ENCODE measurements at places on chromosomes 1 and 21.

DNA sequence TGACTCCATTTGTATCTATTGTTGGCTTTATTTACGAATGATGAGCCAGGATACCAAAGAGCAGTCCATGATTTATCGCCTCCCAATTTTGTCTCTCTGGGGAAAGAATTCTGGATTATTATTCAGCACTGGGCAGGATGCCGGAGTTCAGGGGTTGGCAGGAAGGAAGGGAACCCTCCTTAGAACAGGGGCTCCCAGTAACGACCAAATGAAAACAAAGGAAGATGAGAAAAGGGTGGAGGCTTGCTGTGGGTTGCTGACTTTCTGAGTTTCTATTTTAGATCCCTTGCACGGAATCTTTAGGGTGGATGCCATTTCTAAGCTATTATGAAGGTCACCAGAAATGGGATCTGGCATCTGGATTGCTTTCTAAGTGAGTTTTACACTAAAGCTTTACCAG lies 231.2 kb upstream of the LYPLAL1 start:
- DNase-seq: no peak

DNA sequence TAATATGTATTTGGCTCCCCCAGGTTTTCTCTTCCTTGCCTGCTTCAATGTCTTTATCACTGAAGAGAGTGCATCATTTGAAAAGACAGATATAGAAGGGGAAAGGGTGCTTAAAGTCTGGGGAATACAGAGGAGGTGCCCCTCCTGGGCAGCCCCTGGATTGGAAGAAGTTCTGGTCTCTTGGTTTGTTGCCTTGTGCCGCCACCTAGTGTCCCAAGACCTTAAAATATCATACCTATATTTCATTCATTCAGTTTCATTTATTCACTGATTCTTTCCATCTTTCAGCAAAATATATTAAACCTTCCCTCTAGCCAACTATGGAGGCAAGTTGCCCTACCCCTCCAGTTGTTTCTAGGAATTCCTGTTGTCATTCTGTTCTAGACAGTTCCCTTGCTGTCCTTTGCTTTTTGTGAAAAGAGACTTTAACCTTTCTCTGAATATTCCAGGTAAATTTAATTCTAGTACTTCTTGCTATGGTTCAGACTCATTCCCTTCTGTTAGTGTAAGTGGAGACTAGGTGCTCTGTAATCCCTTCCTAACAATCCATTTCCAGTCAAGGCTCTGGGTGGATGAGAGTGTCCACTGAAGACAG lies 56.1 kb downstream of the MEF2D start:
- DNase-seq: no peak

GRCh38 chr1:86155807-86156565 lies 586 bp downstream of the COL24A1 start:
- DNase-seq: no peak

DNA sequence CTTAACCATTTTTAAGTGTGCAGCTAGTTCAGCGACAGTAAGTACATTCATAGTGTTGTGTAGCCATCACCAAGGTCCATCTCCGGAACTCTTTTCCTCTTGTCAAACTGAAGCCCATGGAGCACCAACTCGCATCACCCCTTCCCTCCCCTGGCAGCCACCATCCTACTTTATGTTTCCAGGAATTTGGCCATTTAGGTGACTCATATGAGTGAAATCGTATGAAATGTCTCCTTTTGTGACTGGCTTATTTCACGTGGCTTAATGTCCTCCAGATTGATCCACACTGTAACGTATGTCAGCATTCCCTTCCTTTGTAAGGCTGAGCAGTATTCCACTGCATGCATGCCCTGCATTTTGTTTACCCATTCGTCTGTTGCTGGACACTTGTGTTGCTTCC lies 2.5 kb downstream of the COL6A2 start:
- no peak for DNase-seq

DNA sequence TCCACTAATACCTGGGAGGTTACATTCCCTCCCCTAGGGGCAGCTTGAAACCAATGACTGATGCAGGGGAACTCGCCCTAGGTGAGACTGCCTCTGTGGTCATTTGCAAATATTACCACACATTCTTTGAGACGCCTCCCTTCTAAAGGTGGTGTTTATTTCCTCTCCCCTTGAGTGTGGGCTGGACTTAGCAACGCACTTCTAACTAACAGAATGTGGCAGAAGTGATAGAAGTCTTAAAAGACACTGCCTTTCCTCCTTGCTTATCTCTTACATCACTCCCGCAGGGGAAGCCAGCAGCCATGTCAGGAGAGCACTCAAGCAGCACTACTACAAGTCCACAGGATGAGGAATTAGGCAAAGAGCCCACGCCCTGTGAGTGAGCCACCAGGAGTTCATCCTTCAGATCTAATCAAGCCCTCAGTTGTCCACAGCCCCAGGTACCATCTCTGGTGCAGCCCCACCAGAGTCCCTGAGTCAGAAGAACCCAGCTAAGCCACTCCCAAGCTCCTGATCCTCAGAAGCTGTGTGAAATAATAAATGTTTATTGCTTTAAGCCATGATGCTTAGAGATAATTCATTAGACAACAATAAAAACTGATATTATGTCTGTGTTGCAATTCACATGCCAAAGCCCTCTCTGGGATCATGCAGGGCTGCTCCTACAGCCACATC lies 14.8 kb upstream of the MATN1 start:
- DNase-seq: no peak

GRCh38 chr1:160839746-160840145 lies 22.9 kb downstream of the CD244 start:
- no peak for DNase-seq

- DNase-seq: no peak
Measured at GRCh38 chr1:203625628-203626019, 1.0 kb upstream of the ATP2B4 start.

DNA sequence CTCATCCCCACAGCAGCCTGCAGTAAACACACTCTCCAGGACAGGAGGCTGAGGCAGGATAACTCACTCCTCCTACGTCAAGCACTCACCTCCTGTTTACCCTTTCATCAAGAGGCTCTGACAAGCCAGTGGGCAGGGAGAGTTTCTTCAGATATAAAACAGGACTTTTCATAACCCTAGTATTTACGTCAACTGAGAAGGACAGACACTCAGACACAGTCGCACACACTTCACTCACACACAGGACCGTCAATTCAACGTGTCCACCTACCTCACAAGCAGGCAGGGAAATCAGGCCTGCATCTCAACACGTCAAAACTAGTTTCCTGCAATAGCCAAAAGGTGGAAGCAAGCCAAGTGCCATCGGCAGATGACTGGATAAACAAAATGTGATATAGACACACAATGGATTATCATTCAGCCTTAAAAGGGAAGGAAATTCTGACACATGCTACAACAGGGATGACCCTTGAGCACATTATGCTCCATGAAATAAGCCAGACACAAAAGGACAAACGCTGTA lies 48.6 kb downstream of the ITPKB start:
- no peak for DNase-seq

- no peak for DNase-seq
Measured at GRCh38 chr1:3711780-3712451, 40.3 kb upstream of the CCDC27 start.

GRCh38 chr1:224333939-224334786 lies 4.2 kb upstream of the NVL start:
- DNase-seq: no peak

DNA sequence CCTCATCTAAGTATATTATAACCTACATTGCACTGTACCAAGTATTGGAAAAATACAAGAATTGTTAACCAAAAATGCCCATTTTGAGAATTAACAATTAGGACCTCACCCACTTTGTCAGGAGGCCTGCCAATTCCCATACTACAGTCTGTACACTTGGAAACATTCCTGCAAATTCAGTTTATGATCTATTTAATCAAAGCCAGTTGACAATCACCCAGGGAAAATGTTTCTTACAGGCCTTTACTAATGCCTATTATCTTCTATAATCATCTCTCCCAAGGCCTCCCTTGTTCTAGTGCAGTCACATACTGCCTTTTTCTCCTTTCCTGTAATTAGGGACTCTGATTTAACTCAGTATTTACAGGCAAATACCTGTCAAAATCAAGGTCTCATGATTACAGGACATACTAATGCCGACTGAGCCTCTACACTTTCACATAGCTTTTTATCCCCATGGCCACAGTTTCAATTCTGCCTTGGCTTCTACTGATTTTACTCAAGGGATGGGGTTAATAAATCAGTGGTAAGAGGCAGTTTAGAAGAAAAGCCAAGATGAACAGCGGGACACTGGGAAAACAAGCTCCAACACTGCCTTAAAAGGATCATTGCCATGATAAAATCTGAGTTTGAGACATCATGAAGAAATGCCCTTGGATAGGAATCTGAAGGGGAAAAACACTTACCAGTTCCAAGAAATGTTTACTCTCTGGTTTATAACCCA lies 338.7 kb downstream of the VAV3 start:
- DNase-seq: no peak

DNA sequence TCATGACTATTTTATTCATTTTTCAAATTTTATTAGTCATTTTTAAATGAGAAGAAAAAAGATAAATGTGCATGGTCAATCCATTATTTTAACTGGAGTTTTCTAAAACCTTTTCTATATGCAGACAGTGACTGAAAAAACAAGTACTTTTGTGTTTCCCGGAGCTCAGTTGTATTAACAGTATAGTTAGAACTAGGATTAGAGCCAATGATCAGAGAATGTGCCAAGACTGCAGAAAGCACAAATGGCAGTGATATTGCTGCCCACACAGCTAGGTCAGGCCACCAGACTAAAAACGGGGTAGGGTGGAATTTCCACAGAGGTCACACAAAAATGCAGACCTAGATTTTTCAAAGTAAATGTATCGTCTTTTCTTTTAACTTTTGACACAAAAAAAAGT lies 163.1 kb upstream of the GRIK3 start:
- DNase-seq: no peak

DNA sequence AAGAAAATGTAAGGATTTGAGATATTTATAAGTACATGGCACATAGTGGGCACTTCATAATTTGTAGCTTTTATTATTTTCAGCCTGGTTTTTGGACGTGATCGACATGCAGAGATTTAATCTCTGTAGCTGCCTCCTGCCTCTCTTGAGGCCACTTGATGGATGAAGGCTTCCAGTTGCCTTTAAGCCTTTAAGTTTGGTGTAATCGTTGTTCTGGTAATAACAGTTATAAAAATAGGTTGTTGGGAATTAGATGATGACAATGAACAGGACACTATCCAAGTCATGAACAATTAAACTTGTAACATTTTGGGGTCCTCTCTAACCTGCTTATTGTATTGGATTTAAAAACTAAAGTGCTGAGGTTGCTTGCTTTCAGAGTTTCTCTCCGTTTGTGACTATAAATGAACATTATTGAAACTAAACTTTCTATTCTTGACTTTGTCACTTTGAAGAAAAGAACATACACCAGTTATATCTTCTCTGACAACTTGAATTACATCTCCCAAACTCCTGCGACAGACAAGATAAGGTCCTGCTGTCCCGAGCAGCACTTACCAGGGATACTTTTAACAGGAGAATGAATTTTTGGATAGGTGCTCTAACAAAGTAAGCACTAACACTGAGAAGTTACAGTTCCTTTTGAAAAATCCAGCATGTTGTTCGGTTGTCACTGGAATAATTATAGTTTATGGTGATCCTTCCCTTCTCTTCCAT lies 295.0 kb downstream of the NFIA start:
- DNase-seq: no peak

DNA sequence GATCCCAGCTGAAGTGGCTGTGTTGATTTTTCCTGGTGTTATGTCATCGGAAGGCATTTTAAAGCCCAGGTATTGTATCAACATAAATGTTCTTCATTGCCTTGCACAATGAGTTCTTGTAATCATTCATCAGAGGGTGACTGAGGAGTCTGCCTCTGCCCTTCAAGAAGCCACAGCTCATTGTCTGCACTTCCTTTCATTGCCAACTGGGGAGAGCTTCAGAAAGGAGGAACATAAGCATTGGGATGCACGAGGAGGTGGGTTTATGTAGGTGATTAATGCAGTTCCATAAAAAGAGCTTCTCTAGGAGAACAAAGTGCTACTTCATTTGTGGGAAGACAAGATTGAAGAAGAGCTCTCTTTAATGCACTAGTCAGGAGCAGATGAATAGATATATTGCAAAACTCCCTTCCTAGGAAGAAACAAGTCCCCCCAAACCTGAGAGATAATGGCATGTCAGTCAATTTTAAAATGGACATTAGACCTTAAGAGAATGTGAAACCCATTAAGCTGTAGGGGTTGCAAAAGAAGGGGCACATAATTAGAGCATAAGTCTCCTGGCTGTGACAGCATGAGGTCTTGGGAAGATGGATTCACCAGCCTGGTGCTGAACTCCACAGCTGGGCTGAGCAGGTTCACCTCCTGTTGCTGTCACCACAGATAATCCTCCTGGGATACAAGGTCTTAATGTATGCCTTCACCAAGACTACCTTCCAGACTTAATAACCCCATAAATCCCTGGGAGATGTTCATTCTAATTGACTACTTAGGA lies 124.6 kb downstream of the BACH1 start:
- no peak for DNase-seq

DNA sequence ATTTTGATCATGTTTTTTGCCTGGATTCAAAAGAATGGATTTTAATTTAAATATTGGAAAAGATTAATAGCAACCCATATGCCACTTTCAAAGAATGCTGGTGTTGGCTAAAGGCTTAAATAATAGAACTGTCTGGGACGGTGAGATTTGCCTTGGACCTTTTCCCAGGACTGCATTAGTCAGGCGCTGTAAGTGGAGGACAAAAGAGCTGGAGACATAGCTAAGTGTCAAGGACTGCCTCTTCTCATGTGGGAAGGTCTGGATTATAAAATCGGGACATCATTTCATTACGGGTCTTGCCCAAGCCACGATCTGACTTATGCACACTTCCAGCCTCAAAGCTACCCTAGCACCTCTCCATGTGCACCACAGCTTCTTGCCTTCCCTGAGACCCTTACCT lies 458.5 kb upstream of the DEPDC1 start:
- DNase-seq: no peak

DNA sequence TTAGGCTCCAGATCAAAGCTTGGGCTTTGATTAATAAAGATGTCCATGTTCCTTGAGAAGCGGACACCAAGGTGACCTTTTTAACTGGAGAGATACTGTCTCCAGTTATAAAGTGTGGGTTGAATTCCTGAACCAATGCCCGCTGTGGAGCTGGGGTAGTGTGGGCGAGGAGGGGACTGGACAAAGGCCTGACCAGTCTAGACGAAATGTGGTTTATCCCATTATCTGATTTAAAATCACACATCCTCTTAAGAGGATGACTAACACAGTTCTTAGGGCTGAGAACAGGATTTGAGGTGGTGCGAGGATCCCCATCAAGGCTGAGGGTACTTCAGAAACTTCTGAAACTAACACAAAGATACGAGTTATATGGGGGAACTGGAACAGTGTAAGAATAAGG lies 84.5 kb upstream of the GCLM start:
- DNase-seq: no peak
